ENCODE measurements at places on chromosomes 4 and X.

DNA sequence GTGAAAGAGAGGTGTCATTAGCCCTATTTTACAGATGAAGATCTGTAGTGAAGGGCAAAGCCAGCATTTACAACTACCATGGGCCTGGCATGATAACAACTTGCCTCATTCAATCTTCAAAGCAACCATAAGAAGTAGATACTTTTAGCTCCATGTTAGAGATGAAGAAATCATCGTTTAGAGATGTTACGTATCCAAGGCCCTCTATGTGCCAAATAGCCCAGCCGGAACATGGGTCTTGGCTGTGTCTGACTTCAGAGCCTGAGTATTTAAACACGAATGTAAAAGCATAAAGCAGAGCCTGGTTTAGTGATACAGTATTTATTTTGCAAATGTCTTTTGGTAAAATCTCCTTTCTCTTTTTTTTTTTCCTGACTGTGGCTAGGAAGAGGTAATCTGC, 197.1 kb downstream of the RASL11B start:
- no peak for DNase-seq

DNA sequence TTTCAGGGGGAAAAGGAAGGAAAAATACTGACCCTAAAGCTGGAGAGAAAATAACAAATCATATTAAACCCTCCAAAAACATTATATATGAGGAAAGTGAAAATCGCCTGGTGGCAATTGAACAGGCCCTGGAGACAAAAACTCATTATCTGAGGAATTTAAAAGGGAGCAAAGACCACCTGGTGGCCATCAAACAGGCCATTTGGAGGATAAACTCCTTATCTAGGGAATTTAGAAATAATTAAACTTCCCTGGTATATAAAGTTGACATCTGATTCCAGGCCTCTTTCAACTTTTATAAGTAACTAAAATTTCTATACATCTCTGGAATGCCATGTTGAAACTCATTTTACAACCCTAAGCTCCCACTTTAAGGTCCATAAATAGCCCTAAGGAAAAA, 35.2 kb downstream of the CHM start:
- DNase-seq: no peak

DNA sequence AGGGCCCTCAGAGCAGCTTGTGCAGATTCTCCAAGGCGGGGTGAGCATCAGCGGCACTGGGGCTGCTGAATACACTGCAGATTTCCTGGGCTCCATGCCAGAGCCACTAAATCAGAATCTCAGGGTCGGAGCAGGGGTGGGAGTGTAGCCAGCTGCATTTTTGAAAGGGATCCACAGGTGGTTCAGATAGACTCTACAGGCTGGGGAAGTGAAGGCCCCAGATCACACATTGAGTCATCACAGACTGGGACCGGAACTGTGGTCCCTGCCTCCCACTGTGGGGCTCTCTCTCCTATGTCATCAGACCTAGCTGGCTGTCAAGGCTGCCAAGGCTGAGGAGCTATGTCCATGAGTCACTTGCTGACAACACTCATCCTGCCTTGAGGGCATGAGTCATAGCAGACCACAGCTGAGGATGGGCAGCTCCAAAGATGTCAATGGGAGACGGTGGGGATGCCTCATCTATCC, 162.3 kb upstream of the MAMLD1 start:
- DNase-seq: no peak

- no peak for DNase-seq
These were observed 150.0 kb downstream of the CBR4 start for GRCh38 chr4:168859888-168860694.

DNA sequence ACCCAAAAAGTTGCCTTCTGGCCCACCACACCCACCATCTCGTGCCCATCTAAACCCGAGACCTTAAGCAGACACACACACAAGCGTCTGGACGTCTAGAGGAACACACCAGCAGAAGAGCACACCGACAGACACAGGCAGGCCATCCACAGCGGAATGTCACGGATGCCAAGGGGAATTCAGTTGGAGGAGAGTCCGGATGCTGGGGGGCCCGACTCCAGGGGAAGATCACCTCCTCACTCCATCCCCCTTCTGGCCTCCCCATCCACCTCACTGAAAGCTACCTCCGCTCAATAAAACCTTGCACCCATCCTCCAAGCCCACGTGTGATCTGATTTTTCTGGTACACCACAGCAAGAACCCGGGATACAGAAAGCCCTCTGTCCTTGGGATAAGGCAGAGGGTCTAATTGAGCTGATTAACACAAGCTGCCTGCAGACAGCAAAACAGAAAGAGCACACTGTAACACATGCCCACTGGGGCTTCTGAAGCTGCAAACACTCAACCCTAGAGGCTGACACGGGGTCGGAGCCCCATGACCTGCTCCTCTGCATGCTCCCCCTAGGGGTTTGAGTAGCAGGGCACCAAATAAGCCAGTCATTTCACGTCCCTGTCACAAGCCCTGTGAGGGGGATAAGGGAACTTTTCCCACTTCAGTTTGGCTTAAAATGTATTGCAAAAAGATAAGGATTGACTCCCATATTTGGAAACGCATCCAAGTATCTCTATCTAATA, 339.6 kb upstream of the PCDH10 start:
- DNase-seq: no peak

GRCh38 chr4:5399124-5399523, 309.2 kb downstream of the EVC2 start:
- no peak for DNase-seq

Data from CD4-positive, alpha-beta memory T cell (primary cell).